NAMALWA (cell line): ENCODE measurements at places on chromosomes 12 and 14.

DNA sequence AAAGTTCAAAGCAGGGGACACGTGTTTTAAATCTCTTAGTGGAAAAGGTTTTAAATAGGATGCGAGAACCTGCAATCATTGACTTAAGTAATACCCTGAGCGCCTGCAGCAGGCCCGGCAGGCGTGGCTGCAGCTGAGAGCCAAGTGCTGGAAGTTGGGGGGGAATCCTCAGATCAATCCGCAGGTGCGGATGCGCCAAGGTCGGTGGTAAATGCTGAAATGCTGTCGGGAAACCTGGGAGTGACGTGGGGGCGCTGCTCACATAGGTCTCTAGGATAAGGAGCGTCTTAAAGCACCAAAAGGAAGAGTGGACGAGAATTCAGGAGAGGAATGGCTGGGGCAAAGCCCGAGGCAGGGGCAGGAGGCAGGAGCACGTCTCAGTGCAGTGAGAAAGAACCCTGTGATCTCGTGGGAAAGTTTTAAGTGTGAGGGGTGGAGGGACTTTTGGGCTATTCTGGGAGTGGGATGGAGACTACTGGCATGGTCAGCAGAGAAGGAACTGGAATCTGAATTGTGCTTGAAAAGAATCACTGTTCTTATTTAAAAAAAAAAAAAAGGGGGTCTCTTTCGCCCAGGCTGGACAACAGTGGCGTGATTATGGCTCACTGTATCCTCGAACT, 883 bp upstream of the CDCA4 start:
- DNase-seq = no peak

DNA sequence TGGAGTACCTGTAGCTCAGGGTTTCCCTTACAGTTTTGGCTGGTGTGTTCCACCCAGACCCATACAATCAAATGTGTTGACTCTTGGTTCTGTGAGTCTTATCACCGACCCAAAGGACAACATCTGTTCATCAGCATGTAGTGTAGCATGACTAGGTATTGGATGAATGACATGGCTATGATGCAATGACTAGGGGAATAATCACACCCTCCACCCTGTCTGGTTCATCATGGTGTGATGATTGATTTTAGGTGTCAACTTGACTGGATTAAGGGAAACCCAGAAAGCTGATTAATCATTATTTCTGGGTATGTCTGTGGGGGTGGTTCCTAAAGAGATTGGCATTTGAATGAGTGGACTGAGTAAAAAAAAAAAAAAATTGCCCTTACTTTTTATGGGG, 311.3 kb downstream of the DPF3 start:
- DNase-seq = no peak

GRCh38 chr12:117761528-117762100, 207.2 kb downstream of the KSR2 start:
- no peak for DNase-seq

DNA sequence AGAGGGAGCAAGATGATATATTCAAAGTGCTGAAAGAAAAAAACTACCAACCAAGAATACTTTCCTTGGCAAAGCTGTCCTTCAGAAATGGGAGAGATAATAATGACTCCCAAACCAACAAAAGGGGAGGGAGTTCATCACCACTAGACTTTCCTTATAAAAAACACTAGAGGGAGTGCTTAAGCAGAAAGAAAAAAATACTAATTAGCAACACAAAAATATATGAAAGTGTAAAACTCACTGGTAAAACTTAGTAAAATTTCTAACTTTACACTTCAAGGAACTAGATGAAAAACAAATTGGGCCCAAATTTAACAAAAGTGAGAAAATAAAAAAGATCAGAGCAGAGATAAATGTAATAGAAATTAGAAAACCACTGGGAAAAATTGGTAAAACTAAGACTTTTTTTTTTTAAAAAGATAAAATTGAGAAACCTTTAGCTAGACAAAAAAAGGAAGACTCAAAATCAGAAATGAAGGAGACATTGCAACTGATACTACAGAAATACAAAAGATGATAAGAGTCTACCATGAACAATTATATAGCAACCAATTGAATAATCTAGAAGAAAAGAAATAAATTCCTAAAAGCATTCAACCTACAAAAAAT, 60.4 kb upstream of the FAR2 start:
- peak; percentile 26 for DNase-seq

DNA sequence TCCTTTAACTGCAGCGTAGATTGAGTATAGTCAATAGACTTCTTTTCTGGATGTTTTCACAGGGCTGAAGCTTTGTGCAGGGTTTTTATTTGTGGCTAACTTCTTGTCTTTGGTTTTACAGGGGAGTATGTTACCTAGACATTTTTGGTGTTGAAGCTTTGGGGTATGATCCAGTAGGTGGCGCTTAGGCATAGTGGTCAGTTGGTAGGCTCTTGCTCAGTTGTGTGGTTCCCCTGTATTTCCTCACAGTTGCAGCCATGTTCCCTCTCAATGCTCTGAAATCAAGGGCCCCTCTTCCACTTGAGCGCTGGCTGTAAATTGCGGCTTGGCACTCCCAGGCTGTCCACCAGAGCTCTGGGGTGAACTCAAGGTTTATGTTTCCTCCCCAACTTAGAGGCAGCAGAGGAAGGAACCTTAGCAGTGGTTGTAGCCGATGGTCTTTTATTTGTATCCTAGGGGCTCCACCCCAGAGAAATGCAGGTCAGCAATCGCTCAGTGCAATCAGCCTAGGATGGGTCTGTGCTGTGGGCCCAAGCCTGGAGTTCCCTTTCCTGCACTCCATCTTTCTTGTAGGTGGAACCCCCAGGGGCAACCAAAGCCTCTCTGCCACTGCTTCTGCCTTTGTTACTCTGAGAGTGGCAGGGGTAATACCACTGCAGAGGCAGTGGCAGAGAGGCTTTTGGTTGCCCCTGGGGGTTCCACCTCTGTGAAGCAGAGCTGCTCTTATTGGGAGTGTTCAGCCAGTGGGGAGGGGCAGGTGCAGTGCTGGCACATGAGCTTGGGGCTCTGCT, 55.1 kb downstream of the CMAS start:
- DNase-seq = peak; percentile 63

- DNase-seq = peak; percentile 53
Observed at GRCh38 chr14:54564071-54564867, 2.7 kb upstream of the SAMD4A start.

DNA sequence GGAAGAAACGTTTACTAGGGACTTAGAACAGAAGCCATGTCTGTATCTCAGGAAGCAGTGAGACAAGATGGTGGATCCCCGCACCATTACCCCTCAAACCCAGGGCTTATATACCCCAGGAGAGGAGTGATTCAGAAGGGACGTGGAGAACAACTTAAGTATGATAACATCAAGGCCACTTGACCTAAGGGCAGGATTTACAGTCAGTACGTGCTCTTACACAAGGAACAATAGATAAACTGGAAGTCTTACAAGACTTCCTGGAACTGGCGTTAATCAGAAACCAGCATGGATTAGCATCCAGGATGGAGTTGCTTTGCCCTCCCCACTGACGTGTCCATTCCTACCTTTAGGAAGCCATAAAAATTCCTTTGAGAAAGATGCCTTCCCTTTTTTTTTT, 8.6 kb upstream of the ETFBKMT start:
- DNase-seq = no peak
